Spleen (tissue), 13 donors: ENCODE measurements at places on chromosomes 7 and 10. TPM values are rescaled to one million over a fixed set of nuclear protein-coding genes. Genes with fewer than 3 reads are reported as not detected.

ADRA2A gene
- 1.2 TPM for polyA plus RNA-seq

COL1A2 gene
- 48.3 TPM for polyA plus RNA-seq

ITPRID1 gene
- polyA plus RNA-seq, result not detected

TMEM213 gene
- polyA plus RNA-seq, result 0.05 TPM

ANKRD22 gene
- polyA plus RNA-seq, result 7.5 TPM

ELFN1 gene
- 0.41 TPM for polyA plus RNA-seq

PIP gene
- not detected for polyA plus RNA-seq

C10orf53 gene
- not detected for polyA plus RNA-seq

KAZALD1 gene
- 11.6 TPM for polyA plus RNA-seq

MYOF gene
- polyA plus RNA-seq, result 6.0 TPM

UPK3BL2 gene
- 27.4 TPM for polyA plus RNA-seq

PRRT4 gene
- 0.14 TPM for polyA plus RNA-seq
